ENCODE measurements at places on chromosomes 3 and 15. TPM values are rescaled to one million over a fixed set of nuclear protein-coding genes. Genes with fewer than 3 reads are reported as not detected.

The PAQR9 gene
- total RNA-seq: not detected

The TMCO5A gene
- not detected for total RNA-seq

The P2RY13 gene
- not detected for total RNA-seq

DNA sequence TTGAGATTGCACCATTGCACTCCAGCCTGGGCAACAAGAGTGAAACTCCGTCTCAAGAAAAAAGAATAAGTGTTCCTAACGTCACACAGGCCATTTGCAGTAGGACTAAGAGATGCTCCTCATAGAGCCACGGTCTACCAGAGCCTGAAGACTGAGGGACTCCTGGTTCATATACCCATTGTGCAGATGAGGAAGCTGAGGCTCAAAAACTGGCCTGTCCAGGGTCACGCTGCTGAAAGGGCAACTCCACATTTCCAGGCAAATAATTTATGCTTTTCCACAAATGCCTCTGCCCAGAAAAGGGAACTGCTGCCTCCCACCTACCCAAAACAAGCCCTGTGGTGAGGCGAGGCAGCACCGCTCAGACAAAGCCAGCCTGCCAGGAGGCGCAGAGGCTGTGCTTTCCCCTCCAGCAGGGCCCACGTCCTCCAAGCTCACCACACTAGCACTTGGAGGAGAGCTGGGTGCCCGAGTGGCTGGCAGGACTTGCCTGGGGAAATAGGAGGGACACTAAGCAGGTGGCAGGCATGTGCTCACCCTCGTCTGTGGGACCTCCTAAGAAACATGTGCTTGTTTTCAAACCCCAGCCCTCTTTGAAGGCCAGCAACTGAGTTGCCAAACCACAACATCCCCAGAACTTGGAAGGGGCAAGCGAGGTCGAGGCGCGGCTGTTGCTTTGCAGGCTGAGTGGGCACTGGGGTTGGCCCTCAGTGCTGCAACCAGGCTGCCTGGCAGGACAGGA lies 195.6 kb downstream of the XXYLT1 start:
- H3K27ac ChIP-seq: no peak overlapping the region
- no peak overlapping the region for H3K4me3 ChIP-seq
- H3K27me3 ChIP-seq: no peaks in the 10 kb centered on the region
- no peak for DNase-seq
- no peaks in the 10 kb centered on the region for H3K4me1 ChIP-seq

GRCh38 chr15:45387380-45388007 lies 9.2 kb upstream of the GATM start:
- H3K4me1 ChIP-seq: peaks cover 11% of the 10 kb centered on the region
- H3K27ac ChIP-seq: no peak overlapping the region
- H3K4me3 ChIP-seq: no peak overlapping the region
- DNase-seq: peak; percentile 32
- no peaks in the 10 kb centered on the region for H3K36me3 ChIP-seq

- peaks cover 35% of the 10 kb centered on the region for H3K36me3 ChIP-seq
- peak; percentile 98 for DNase-seq
- H3K4me3 ChIP-seq: no peak overlapping the region
These were observed 19.2 kb upstream of the KPNA1 start for GRCh38 chr3:122533931-122534334.

DNA sequence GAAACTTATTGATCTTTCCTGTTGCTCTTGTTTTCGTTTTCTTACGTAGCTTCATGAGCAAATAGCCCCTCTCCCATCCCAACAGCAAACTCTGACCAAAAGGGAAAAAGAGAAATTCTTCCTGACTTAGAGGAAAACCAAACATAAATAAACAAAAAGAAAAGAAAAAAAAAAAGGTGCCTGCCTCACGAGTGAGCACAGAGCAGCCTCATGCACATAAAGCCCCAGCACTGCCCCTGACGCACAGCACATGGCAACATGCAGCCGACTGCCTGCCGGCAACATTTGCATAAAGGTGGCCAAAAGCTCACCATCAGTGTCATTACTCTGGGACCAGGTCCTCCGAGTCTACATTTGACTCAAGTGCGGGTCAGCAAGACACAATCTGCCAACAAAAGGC lies 6.4 kb downstream of the POC1A start:
- H3K36me3 ChIP-seq: peaks cover 34% of the 10 kb centered on the region
- no peak for DNase-seq
- no peak overlapping the region for H3K27ac ChIP-seq
- peaks cover 3% of the 10 kb centered on the region for H3K4me1 ChIP-seq
- H3K4me3 ChIP-seq: no peak overlapping the region

Measured in MCF 10A (cell line).